Cerebellar nuclear complex (tissue), 1 donor: ENCODE measurements at places on chromosomes 6 and 20.

DNA sequence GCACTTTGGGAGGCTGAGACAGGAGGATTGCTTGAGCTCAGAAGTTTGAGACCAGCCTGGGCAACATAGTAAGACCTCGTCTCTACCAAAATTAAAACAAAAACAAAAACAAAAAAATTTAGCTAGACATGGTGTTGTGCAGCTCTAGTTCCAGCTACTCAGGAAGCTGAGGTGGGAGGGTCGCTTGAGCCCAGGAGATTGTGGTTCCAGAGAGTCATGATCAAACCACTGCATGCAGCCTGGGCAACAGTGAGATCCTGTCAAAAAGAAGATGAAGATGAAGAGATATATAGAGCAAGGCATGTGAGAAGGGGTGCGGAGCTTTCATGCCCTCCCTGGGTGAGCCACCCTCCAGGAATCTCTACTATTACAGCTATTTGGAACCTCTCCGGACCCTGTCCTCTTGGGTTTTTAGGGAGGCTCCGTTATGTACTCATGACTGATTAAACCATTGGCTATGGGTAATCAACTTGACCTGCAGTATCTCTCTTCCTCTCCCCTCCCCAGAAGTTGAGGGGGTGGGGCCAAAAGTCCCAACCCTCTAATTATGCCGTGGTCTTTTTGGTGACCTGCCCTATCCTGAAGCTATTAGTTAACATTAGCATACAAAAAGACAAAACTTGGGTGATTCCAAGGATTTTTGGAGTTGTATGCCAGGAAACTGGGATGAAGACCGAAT, 9.0 kb downstream of the POLH start:
- no peak for DNase-seq

DNA sequence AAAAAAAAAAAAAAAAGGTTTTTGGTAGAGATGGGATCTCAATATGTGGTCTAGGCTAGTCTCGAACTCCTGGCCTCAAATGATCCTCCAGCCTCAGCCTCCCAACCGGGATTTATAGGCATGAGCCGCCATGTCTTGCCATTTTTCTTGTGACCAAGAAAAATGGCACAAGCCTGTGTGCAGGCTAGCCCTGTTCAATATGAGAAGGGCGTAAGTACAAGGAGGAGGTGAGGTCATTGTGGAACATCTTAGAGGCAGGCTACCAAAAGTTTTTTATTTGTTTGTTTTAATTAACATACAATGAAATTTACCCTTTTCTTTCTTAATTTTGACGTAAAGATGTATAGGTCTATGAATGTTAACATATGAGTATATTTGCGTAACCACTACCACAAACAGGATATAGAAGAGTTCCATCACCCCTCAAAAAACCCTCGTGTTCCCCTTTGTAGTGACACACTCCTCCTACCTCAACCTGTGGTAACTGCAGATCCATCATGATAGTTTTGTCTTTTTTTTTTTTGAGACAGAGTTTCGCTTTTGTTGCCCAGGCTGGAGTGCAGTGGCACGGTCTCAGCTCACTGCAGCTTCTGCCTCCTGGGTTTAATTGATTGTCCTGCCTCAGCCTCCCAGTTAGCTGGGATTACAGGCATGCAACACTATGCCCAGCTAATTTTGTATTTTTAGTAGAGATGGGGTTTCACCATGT, 28.3 kb upstream of the KIF3B start:
- DNase-seq = no peak

DNA sequence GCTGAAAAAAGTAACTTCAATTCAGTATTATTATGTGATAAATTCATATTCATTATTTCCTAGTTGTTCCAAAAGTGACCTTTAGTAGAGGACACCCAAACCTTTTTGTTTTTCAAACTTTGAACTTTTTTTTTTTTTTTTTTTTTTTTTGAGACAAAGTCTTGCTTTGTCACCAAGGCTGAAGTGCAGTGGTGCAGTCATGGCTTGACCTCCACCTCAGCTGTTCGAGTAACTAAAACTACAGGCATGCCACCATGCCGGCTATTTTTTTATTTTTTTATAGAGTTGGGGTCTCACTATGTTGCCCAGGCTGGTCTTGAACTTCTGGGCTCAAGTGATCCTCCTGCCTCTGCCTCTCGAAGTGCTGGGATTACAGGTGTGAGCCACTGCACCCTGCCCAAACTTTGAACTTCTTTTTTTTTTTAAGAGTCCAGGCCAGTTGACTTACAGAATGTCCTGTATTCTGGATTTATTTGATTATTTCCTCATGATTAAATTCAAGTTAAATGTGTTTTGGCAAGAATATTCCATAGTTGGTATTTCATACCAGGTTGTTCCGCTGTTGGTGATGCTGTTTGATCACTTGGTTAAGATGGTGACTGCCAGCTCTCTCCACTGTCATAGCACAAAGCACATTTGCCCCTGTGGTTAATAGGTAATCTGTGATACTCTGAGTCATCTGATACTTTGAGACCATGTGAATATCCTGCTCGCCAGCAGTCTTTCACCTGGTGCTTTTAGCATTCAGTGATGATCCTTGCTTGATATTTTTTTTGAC, 48.0 kb downstream of the VAPB start:
- DNase-seq = no peak

GRCh38 chr20:60116128-60116909, 158.1 kb downstream of the CDH26 start:
- no peak for DNase-seq

DNA sequence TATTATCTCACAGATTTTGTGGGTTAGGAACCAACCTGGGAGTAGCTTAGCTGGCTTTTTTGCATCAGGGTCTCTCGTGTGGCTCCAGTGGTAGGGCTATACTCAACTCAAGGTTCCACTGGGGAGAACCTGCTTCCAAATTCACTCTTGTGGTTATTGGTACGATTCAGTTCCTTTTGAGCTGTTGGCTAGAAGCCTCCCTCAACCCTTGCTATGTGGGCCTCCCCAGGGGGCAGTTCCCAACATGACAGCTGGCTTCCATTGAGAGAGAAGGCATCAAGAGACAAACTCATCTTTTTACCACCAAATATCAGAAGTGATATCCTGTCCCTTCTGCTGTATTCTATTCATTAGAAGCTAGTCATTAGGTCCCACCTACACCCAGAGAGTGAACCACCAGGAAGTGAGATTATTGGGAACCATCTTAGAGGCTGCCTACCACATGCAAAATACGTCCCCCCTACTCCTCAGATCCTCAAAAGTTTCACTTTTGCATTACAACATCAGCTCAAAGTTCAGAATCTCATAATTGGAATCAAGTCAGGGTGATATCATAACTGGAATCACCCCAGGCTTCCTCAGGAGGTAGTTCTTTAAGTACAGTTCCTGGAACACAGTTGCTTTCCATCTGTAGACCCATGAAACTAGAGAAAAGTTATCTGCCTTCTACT, 30.9 kb downstream of the MKKS start:
- DNase-seq = no peak

DNA sequence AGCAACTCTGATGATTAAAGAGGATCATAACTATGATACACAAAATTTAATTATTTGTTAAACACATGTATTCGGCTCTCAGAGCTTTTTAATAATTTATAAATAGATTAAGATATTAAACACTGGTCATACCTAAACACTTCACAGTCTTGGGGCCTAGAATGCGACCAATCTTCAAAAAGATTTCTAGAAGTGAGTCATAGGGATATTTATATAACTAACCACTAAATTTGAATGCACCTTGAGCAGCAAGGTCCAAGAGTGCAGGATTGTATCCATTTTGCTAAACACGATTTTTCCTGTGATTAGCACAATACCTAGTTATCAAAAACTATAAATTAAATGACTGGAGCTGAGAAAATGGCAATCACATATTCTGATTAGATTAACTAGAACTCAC, 709.3 kb downstream of the EPHA7 start:
- no peak for DNase-seq

- no peak for DNase-seq
Observed at GRCh38 chr6:145814035-145814500, 527 bp downstream of the FBXO30 start.

DNA sequence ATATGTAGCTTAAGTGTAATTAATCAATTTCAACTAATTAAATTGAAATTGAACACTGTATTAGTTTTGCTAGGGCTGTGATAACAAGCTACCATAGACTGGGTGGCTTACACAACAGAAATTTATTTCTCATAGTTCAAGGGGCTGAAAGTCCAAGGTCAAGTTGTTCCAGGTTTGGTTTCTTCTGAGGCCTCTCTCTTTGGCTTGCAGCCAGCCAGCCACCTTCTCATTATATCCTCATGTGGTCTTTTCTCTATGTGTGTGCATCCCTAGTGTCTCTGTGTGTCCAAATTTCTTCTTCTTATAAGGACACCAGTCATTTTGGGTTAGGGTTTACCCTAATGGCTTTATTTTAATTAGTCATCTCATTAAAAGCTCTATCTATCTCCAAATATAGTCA, 611.7 kb downstream of the UTRN start:
- no peak for DNase-seq
